RWPE1 (cell line): ENCODE measurements at places on chromosomes 7 and 10.
A peak's percentile ranks its signal among the peaks of the same experiment; 100 is the strongest.

DNA sequence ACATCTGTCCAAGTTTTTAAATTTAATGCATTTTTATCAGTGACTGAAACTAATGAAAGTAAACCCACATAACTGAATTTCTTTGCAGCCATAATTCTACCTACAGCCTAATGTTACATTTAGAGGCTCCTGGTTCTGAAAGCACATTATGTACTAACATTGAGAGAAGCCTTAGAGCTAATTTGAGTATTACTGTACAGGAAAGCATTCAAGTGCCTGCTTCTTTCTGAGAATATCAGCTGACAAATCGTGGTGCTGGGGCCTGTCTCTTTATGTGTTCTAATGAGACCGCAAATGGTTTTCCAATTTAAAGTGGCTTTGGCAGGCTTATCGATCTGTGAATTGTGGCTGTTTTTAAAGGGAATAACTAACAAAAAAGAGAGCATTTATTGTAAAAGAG, 32.3 kb upstream of the DGKB start:
- no peak for DNase-seq

GRCh38 chr10:118459642-118460193, 117.6 kb upstream of the FAM204A start:
- peak; percentile 83 for DNase-seq

DNA sequence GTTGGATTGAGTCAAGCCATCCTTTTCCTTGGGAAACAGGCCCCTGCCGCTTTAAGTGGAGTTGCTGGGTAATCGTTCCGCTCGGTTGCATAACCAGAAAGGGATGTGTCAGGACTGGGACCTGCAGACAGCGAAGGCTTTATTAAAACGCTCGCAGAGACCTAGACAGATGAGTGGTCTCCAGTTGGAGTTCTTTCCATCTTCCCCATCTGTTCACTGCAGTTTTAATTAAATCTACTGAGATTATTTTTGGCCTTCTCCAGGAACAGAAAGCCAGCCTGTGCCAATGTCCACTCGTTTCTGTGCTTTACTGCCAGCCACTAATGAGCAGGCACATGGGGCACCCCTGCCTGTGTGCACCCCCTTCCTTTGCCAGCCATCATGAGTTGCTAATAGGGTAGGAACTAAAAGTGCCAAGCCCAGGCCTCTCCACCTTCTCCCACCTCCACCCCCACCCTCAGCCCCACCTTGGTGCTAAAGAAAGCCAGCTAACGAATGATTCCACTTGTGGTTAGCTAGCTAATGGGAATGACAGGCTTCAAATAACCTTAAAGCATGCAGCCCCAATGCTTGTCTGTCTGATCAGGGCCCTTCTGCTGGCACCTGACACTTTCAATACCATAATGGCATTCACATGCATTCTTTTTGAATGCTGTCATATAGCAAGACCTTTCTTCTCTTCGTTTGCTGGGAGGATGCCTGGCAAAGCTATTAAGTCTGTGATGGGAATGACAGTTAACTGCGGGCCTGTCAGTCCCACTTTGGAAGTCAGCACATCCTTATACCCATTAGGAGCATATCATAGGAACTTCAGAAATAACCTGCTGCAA, 556.8 kb upstream of the GALNT17 start:
- DNase-seq, result peak; percentile 54

GRCh38 chr7:14368285-14368684, 378.8 kb upstream of the ETV1 start:
- DNase-seq, result no peak

GRCh38 chr10:78173360-78174015, 139.8 kb downstream of the RPS24 start:
- no peak for DNase-seq

GRCh38 chr10:115052728-115053127, 40.4 kb upstream of the ATRNL1 start:
- DNase-seq, result no peak

- DNase-seq, result peak; percentile 56
These were observed 2.7 kb upstream of the HERPUD2 start for GRCh38 chr7:35697414-35698175.

DNA sequence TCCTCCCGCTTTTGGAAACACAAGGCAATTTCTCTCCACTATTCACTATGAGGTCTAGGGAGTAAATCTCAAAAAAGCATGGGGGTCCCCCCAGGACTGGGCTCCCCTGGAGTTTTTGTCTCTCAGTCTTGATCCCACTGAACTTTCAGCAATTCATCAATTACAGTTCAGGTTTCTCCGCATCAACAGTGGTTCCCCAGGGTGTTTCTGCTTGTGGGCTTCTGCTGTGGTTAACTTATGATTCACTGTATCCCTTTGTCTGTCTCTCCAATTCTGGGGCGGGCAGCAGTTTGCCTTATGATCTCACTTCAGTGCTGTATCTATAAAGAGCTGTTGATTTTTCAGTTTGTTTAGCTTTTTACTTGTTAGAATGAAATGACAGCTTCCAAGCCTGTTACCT, 142.6 kb upstream of the CDC14C start:
- peak; percentile 5 for DNase-seq

DNA sequence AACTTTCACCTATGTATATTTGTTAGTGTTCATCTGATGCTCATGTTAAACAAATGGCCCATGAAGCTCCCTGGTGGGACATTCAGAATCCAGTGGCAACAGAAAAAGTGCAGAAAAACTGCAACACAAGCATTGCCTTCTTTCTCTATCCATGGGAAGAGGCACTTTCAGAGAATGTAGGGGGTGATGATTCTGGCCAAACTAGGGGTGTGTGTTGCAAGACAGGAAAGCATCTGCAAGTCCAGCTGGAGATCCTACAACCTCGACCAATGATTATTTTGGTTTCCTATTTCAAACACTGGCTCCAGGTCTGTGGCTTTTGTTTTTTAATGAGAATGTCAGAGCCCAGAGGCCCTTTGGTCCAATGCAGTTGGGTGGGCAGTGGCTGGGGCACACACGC, 198.7 kb downstream of the CXCL12 start:
- no peak for DNase-seq

GRCh38 chr10:14508725-14509124, 178.0 kb upstream of the FRMD4A start:
- no peak for DNase-seq

- peak; percentile 33 for DNase-seq
These were observed 77.3 kb upstream of the RPA3 start for GRCh38 chr7:7795630-7796121.

DNA sequence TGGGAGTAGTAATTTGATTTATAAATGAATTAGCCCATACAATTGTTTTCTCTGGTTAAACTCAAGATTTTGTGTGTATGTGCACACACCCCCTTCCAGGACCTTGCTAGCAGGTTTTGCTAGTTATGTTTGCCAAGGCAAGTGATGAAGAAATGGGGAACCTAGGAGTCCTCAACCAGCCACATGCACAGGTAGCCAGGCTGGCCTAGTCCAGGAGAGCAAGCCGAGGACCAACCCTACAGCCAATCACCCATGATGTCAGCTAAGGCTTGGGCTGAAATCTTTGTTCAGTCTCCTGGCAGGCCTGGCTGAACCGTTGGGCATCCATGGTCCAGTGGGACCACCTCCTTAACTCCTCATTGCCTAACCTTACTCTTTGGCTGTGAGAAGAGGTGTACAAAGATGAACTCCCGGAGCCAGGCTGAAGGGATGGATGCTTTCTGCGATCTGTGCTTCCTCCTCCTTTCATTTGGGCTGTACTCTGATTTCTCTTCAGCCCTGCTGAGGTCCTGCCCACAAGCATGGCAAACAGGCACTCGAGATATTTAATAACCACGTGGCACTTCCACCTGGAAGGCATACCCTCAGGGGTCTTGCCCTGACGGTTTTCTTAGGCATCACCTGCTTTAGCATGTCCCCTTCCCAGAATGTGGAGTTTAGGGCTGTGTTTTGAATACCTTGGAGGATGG, 22.1 kb downstream of the HNRNPA2B1 start:
- no peak for DNase-seq

- no peak for DNase-seq
These were observed 27.6 kb upstream of the MKRN1 start for GRCh38 chr7:140506788-140507464.

GRCh38 chr10:110365356-110366143, 60.8 kb upstream of the SMNDC1 start:
- no peak for DNase-seq

- peak; percentile 90 for DNase-seq
These were observed 20.5 kb upstream of the PPP1R3C start for GRCh38 chr10:91653219-91653870.

- DNase-seq, result no peak
These were observed 93.5 kb downstream of the ADARB2 start for GRCh38 chr10:1643908-1644179.

DNA sequence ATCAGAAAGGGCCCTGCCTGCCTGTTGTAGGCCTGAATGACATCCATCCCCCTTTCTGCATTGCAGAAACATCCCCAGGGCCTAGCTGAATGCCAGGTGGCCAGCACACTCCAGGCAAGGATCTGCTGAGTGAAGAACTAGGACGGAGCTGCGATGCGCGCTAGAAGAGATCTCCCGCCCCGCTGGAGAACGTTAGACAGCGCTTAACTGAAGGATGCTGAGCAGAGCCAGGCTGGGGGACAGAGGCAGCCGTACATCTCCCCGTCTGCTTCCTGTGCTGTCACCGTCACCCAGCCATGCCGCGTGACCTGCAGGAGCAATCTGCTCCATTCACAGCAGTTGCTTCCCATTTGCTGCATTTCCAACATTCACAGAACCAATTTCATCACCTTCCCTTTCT, 73.3 kb downstream of the FAM53B start:
- no peak for DNase-seq

GRCh38 chr10:77104459-77104980, 533.1 kb downstream of the KCNMA1 start:
- DNase-seq, result peak; percentile 19

- peak; percentile 72 for DNase-seq
These were observed 22.8 kb upstream of the FOXL3 start for GRCh38 chr7:266851-267840.

GRCh38 chr10:50624866-50625501, 1.2 kb upstream of the SGMS1 start:
- peak; percentile 58 for DNase-seq

DNA sequence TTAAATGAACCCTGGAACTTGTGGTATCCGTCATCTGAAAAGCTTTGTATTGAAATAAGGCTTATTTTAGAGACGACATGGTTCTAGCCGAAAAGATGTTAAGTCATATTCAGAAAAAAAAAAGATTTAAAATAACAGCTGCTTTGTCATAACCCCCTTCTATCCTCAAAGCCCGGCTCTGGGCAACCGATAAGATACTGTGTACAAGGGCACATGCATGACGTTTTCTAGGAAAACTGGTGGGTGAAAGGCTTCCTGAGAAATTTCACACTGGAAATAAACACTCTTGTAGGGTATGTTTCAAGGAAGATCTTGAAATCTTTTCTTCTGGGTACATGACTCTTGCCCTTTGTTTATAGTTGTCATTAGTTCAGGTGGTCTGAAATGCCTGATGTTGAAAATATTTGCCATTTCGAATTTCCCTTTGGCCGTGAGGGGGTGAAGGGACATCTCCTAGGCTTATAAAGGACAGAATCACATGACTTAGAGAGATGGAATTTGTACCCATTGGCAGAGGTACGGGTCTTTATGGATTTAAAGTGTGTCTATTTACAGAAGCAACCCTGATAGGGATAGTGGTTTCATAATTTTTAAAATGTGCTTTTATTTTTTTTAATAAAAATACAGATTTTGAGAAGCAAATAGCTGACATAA, 232.5 kb downstream of the PTEN start:
- no peak for DNase-seq

GRCh38 chr10:61411706-61412105, 41.5 kb downstream of the TMEM26 start:
- DNase-seq, result no peak

DNA sequence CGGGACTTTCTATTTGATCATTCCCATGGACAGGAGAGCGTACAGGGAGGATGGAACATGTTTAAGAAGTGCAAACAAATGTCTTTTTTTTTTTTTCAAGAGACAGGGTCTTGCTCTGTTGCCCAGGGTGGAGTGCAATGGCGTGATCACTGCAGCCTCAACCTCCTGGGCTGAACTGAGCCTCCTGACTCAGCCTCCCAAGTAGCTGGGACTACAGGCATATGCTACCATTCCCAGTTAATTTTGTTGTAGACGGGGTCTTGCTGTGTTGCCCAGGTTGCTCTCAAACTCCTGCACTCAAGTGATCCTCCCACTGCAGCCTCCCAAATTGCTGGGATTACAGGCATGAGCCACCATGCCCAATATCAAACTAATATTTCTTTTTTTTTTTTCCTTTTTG, 40.5 kb downstream of the SPDYE5 start:
- no peak for DNase-seq

- DNase-seq, result peak; percentile 93
These were observed 29.0 kb upstream of the EBLN1 start for GRCh38 chr10:22246680-22247391.

DNA sequence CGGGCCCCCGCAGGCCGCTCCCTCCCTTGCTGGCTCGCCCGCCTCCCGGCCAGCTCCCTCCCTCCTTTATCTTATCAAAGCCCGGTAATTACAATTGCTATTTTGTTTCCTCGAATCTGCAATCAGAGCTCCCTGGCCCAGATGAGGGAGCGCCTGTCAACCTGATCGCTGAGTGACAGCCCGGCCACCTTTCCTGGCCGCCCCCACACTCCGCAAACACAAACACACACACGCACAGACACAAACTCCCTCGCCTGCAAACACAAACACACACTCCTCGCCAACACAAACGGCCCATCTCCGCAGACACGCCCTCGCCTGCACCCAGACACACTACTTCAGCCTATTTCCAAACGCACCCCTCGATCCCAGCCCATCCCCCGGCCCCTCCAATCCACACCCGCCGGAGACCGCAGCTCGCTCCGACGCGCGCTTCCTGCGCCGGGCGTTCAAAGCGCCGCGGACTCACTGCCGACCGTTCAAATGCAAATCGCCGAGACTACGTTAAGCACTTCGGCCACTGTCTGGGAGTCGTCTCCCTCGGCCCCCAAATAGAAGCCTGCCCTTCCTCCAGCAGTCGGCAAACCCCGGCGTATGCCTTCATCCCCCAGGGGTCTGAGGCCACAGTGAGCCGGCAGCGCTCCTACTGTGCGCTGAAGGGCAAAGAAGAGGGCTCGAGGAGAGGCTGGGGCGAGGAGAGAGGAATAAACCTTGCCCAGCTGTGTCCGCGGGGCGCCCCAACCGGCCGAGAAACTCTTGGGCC, 3.0 kb upstream of the FGF8 start:
- DNase-seq, result no peak

- no peak for DNase-seq
These were observed 88.3 kb downstream of the CHN2 start for GRCh38 chr7:29282819-29283414.

GRCh38 chr10:46080886-46081285, 34.8 kb upstream of the MSMB start:
- DNase-seq, result no peak

- DNase-seq, result peak; percentile 58
These were observed 36.0 kb downstream of the R3HCC1L start for GRCh38 chr10:98170249-98171117.

DNA sequence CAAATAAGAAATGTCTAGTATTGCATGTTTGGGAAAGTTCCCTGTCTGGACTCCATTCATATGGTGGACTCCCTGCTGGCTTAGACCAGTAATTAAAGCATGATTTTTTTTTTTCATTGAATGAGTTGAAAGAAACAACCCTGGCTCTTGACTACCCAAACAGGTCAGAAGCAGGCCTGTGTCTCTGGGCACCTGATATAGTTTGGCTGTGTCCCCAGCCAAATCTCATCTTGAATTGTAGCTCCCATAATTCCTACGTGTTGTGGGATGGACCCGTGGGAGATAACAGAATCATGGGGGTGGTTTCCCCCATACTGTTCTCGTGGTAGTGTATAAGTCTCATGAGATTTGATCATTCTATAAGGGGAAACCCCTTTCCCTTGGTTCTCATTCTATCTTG, 206.2 kb downstream of the TMEM178B start:
- no peak for DNase-seq
